Brain microvascular endothelial cell (primary cell): ENCODE measurements at places on chromosomes 6 and 20.

DNA sequence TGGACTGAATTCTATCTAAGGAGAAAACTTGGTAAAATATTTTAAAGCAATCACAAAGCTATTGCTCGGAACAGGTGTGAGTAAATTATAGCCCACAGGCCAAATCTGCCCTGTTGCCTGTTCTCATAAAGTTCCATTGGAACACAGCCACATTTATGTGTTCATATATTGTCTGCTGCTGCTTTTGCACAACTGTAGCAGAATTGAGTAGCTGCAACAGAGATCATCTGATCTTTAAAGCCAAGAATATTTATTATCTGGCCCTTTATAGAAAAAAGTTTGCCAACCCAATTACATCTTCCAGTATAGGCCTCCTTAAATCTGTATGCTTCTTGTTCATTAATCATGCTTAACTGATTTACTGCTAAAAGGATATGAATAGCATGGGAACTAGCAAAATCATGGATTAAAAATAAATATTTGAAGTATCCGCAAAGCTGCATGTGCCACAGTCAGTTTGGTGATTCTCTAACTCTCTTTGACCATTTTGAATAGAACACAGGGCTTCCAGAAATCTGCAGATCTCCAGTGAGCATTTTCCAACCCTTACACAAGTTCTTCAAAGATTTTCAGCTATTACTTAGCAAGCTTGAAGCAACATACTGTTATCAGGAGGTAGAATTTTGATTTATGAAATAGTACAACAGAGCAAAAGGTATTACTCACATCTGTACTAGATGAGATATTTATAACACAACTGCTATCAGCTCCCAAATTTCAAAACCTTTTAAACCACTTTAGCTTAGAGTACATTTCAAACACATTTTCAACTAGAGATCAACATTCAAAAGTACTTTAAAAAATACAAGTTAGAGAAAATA, 312.6 kb upstream of the ID4 start:
- DNase-seq = no peak

DNA sequence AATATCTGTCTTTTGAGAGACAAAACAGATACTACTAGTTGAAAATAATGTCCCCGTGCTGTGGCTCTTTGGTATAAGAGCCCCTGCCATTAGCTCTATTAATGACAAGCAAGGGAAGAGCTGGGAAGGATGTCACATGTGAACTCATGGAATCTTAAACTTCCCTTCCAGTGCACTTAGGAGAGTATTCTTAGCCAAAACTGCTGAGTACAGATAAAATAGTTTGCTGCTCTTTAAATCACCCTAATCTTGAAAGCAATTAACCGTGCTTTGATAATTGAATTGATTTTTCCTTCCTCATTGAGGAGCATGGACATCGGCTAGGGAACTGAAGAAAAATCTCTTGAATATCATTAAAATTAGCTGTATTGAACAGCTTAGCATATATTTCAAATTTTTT, 91.7 kb downstream of the SLC35B3 start:
- no peak for DNase-seq

DNA sequence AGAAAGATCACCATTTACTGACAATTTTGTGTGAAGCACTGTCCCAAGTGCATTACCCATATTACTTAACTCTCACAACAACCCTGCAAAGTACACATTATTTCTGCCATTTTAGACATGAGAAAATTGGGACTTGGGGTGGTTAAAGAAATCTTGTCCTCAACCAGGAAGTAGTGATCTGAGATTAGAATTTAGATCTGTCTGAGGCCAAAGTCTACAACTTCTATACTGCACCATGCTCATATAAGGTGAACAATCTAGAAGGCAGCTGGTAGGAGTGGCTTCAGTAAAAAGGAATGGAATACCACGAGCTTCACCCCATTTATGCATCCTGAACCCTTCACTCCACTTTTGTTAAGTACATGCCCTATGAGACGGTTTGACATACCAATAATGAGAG, 87.6 kb downstream of the QRSL1 start:
- DNase-seq = no peak

- no peak for DNase-seq
Measured at GRCh38 chr6:164859816-164860215, 449.6 kb downstream of the C6orf118 start.

GRCh38 chr6:10633216-10633615, 61.2 kb downstream of the C6orf52 start:
- peak; percentile 77 for DNase-seq

- DNase-seq = no peak
Measured at GRCh38 chr6:49776444-49776843, 10.6 kb downstream of the PGK2 start.

GRCh38 chr6:115582386-115582785, 478.3 kb downstream of the FRK start:
- DNase-seq = no peak

DNA sequence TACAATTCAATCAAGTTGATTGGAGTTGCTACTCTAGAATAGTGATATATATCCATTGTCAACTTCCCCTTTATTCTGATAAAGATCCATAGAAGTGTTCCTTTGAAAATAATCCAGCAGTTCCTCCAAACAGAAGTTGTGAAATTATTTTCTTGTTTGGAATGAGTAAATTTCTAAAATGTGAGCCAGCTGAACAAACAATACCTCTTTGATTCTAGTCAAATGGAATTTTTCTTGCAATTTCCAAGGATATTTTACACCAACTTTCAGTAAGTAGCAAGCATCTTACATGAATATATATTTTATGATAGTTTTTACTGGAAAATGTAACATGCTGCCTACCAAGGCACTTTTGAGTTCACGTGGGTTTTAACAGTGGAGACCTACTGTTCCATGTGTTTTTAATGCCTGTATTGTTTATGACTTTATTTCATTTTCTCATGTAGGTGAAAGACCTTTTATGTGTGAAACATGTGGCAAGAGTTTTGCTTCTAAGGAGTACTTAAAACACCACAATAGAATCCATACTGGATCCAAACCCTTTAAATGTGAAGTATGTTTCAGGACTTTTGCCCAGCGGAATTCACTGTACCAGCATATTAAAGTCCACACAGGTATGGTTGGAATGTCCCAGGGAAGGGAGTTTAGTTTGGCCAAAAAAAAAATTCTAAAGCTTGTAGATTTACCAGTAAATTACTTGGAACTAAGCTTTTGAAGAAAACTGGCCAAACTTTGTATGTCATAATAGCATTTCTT, 6.5 kb downstream of the GZF1 start:
- no peak for DNase-seq

DNA sequence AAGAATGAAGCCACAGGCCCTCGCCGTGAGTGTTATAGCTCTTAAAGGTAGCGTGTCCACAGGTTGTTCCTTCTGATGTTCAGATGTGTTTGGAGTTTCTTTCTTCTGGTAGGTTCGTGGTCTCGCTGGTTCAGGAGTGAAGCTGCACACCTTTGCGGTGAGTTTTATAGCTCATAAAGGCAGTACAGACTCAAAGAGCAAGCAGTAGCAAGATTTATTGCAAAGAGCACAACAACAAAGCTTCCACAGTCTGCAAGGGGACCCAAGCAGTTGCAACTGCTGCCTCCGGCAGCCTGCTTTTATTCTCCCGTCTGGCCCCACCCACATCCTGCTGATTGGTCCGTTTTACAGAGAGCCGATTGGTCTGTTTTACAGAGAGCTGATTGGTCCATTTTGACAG, 5.2 kb downstream of the HIVEP1 start:
- DNase-seq = no peak

- DNase-seq = peak; percentile 70
Measured at GRCh38 chr6:170529839-170530469, 23.2 kb downstream of the PSMB1 start.

DNA sequence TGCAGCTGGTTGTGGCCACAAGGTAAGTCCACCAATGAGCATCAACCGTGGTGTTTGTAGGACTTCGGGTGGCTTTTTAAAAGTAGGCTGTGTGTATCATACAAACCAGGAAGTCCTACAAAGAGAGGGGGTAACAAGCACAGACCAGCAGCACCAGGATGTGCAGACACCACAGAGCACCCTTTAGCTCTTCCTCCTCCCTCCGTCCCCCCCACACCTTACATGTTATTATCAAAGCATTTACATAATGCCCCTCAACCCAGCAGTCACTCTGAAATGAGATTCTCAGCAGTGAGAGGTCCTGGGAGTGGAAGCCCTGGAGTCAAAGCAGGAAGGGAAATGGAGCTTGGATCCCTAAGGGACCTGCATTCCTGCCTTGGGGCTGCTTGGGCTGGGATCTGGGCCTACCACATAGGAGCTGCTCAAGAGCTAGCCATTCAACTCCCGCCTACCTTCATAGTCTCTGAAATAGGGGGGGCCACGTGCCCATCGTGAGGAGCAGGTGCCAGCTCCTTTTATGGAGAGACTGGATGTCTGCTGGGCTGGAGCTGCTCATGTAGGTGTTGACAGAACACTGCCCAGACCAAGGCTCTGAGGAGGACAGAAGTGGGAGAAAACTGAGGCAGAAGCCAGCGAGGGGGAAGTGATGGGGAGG, 90.6 kb downstream of the PSMB1 start:
- no peak for DNase-seq

DNA sequence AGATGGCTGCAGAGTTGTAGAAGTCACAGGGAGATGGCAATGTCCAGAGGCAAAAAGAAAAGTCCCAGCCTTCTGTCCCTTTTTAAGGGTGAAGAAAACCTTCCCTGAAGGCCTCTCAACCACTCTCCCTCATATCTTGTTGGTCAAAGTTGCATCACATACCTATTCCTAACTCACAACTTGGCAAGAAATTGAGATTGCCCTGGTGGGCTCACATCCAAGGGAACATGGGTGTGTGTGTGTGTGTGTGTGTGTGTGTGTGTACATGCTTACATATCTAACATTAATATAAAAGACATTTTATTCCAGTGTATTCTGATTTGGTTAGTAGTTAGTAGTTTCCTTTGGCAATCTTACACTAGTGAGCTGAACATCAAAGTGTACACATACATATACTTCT, 144.3 kb upstream of the SALL4 start:
- DNase-seq = no peak

DNA sequence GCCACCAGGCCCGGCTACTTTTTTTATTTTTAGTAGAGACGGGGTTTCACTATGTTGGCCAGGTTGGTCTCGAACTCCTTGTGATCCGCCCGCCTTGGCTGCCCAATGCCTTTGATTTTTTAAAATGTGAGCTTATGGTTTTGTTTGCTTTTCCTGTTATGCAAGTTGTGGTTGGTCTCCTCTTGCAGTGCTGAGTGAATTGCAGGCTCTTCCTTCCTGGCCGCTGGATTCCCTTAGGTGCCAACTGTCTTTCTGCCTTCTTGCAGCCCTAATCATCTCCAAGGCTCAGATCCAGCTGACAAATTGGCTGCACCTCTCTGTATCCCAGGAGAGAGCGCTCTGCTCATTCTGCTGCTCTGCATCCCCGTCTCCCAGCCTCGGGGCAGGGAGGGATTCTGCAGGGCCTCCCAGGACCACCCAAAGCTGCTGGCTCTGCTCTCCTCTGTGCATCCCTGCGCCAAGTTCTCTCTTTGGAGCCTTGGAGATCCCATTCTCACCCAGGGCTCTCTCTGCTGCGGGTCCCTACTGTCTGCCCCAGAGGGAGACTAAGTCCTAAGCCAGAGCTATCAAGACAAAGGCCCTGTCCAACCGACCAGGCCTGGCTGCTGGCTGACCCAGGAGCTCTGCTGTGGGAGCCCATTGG, 14.1 kb upstream of the EMILIN3 start:
- DNase-seq = no peak

- DNase-seq = no peak
Measured at GRCh38 chr6:45631396-45631795, 253.7 kb upstream of the SUPT3H start.

GRCh38 chr6:44074439-44074812, 52.8 kb downstream of the MRPL14 start:
- DNase-seq = peak; percentile 76

DNA sequence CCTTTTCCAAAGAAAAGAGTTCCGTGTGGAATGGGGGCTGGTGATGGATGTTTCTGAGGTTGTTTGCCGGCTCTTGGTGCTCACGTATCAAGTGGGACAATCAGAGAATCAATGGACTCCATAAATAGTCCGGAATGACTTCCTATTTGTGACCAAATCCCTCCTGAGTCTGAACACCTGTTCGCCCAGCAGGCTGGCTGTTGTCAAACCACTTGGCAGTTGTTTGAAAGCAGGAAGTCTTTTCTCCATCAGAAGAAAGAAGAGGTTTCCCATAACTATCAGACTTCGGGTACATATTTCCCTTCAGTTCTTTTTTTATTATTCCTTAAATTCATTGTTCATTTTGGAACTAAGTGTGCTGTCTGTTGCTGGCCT, 154.7 kb upstream of the RIN2 start:
- no peak for DNase-seq

GRCh38 chr6:37368961-37369320, 15.2 kb downstream of the RNF8 start:
- no peak for DNase-seq

DNA sequence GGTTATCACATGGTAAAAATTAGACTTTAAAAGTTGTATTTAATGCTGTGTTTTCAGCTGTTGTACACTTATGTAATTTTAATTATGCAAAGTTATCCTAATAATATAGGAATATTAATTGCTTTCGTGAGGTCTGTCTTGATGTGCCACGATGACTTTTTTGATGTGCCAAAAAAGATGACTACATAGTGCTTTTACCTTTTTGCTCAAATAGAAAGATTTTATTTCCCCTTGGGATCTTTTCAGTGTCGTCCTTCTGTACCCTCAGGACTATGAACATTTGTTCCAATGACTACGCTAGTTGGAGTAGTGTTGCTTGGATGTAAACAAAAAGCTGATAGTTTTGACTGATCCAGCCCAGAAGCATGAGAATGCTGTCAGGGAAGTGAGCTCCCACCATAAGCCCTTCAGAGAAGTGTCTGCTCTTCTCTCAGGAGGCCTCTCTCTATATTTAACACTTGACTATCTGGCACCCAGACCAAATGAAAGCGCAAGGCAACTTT, 1.2 kb upstream of the CD164 start:
- no peak for DNase-seq

DNA sequence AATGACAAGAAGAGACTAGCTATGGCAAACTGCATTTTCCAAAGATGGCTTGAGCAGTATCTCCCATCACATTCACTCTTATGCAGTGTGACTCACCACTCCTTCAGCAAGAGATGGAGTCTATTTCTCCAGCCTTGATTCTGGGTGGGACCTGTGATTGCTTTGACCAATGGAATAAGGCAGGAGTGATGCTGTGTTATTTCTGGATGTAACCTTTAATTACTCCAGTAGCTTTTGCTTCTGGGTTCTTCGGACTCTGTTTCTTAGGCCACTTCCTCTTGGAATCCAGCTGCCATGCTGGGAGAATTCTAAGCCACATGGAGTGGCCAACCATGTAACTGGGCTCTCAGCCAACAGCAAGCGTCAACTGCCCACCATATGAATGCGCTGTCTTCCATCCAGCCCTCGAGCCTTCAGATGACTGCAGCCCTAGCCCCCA, 50.7 kb downstream of the TGM2 start:
- peak; percentile 79 for DNase-seq

- no peak for DNase-seq
Measured at GRCh38 chr6:16001158-16001557, 127.7 kb upstream of the MYLIP start.

DNA sequence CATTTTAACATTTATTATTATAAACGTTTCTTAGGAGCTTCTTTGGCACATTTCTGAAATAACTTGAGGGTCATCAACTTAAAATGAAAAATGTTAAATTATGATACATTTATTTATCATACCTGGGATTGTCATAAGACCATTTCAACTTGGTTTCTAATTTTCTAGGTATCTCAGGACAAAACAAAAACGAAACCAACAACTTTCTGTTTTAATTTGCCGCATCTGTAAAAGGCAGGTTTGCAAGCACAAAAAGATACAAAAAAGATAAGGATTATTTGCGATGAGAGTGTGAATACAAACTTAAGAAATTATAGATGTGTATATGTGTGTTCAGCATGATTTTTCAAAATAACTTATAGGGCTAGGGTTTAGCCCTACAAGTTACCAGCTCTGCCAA, 395.0 kb upstream of the RUNX2 start:
- DNase-seq = no peak
